ENCODE measurements at places on chromosomes 11 and 22.

DNA sequence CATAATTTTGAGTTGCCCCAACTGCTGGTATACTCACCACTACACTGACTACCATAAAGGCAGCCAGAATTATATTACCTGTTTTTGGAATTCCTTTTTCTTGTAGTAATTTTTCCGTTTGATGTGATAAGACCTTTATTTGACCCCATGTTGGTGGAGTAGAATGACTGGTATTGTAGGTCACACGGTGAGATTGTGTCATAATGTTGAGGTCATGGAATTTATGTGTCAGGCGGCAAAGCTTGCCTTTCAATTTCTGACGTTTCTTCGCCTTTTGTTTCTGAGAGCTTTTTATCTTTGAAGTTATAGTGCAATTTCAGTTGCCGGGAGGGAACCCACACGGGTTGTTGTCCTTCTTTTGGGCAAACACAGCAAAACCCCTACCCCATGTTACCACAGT, 13.0 kb downstream of the OR52K1 start:
- peak; percentile 29 for DNase-seq

DNA sequence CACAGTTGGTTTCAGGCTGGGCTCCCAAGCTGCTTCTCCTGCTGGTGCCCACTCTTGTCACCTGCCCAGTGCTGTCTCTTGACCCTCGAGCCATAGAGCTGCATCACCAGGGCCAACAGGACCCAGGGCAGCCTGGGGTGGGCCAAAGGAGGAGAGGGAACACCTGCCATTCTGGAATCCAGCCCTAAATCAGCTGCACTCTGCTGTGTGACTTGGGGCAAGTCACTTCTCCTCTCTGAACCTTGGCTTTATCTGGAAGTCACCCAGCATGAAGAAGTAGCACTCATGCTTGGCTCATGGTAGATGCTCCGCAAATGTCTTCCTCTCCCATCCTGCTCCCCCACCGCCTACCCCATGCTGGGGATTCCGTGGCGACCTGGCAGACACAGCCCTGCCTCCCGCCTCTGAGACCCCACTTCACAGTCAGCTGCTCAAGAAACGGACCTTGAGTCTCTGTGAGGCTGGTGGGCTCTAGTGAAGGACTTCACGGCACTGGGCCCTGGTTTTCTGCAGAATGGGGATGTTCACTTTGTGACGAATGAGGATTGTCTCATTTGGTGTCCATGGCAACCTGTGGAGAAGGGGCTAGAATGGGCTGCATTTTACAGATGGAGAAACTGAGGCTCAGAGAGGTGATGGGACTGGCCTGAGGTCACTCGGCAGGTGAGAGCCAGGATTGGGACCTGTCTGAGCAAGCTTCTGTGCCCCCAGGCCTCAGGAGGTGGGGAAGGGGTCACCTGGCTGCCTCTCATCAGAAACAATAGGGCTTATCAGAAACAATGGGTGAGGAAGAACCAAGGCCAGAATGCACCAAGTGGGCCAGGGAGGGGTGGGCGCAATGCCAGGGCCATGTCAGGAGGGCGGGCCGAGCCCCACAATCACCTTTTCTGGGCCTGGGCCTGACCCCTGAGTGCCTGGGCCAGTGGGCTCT, 12.4 kb downstream of the EMID1 start:
- no peak for DNase-seq

DNA sequence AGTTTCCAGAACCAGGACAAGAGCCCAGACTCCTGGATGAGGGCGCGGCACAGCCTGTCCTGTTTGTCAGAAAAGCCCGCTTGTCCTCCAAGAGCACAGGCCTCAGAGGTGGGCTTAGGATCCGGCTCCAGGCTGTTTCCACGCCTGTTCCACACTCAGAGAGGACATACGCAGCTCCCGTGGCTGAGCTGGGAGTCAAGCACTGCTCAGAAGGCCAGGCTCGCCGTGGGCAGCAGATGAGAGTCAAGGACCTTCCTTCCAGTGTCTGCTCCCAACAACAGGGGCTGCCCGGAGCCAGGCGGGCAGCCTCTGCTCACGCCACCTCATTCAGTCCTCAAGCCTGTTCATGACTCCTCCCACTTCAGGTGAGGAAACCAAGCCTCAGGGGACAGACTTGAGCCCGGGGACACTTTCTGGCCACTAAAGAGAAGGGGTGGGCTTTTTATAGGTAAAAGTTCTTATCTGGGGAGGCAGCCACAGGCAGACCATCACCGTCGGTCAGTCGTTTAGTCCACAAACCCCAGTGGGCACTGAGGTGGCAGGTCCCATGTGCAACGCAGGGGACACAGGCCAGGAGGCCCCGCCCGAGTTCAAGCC, 3.8 kb downstream of the CYB5R3 start:
- DNase-seq: no peak

DNA sequence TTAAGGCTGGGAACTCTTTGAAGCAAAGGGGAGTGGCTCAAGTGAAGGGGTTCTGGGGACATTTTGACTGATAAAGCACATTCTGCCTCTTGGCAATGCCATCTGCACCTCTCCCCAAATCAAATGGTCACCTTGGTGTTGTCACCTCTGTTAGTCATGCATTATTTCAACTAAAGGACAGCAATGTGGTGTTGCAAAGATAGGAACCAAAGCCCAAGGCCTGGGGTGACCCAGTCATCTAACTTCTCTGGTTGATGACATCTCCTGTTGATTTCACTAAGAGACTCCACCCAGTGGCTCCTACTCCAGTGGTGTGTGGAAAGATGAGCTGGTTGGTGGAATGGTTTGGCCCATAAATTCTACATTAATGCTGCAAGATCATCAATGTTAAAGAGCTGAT, 7.8 kb upstream of the MS4A1 start:
- no peak for DNase-seq

DNA sequence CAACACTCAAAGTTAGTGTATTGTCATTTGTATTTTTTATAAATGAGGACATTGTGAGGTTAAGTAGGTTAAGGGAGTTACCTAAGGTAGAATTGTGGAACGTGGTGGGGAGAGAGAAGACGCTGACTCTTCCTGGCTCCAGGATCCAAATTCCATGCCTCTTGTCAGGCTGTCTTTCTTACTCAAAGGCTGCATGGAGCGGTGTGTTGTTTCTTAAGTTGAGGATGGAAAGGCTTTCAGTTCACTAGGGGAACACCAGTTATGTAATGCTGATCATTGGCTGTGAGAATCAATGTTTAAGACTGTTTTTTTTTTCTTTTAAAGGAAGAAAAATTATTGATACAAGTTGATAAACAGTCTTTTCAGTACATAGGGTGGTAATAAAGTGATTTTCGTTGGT, 2.9 kb downstream of the UBE2L3 start:
- no peak for DNase-seq

DNA sequence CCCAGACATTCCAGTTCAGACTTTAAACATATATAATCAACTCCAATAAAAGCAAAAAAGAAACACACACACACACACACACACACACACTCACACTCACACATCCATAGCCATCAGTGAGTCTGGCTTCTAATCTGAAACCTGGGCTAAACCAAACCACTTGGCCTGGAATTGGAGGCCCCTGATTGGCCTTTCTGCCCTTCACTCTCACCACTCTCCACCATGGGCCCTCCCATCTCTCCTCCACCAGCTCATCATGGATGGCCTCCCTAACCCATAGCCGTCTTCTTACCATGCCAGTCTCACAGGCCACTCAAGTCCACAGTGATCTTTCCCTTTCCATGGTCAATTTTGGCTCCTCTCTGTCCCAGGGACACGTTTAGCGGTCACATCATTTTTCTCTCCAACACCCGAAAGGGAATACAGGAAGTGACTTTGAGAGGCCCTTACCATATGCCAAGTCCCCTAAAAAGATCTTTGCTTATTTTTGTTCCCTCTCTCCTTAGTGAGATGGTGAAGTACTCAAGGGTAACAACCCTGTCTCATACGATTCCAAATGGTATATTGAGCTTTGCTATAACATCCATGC, 66.6 kb downstream of the ENDOD1 start:
- no peak for DNase-seq

- no peak for DNase-seq
Observed at GRCh38 chr11:62044639-62045121, 77.2 kb upstream of the FTH1 start.

DNA sequence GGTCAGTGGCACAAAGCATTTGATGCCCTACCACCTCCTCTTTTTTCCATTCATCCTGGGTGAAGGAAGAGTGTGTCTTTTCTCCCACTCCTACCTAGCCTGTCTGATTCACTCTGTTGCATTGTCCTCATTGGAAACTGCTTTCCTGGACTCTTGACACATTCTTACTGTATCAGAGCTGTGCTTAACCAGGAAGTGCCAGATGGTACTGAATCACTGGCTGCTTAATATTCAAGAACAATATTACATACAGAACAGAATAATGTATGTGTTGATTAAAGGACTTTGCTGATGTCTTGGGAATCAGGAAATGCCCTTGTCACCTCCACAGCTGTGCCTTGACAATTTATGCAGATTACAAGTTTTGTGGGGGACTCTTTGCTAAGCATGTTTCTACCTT, 44.4 kb downstream of the SVIP start:
- peak; percentile 76 for DNase-seq

DNA sequence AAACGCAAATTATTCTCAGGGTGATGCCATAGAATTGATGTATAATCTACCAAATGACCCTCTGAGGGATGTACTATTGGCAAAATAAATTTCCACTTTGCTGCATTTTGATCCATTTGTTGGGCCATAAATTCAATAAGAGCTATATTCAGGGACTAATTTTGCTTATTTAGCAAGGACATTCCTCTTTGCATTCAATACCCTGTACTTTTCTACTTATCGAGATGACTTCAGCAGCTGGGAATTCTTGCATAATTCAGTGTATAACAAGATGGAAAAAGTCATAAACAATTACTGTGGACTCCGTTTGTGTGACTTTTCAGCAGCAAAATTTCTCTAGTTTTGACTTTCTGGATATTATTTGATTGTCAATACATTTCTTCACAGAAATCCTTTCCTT, 744.7 kb upstream of the CCDC179 start:
- DNase-seq: peak; percentile 24

GRCh38 chr11:9004183-9004926, 554 bp upstream of the NRIP3 start:
- DNase-seq: no peak

DNA sequence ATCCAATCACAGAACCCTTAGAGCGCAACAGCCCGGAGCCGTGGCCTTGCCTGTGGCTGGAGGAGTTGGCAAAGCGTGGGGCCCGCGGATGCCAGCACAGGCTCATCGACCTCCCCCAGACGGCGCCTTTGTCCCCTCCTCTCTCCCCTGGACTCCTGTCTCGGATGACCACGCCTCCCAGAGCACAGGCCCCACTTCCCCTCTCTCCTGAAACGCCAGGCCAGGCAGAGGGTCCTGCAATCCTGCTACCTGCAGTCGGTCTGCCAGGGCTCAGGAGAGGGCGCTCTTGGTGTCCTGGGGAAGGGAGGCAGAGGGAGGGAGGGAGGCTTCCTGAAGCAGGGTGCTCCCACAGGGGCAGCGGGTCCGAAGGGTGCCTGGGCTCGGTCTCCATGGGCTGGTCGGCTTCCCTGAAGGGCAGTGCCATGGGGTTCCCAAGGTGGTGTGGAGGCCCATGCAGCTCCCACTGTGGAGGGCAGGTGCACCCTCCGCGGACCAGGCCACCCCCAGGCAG, 16.6 kb upstream of the TTLL12 start:
- DNase-seq: peak; percentile 10

GRCh38 chr11:10993186-10993585, 135.3 kb upstream of the ZBED5 start:
- DNase-seq: no peak

DNA sequence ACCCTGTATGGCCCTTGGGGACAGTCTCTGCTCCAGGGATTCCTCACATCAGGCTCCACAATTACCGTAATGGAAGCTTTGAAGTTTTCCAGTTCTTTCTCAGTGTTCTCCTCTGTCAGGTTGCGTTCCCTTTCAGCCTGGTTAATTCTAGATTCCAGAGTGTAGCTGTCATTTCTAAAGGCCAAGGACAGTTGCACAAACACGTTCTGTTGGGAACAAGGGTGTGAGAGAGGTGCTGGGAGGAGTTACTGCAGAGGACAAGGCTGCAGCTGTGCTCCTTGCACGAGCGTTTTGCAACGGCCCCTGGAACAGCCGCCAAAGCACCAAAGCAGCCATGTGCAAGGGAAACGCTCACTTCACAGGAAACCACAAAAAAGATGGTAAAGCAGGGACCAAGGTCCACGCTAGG, 35.9 kb upstream of the LYVE1 start:
- DNase-seq: peak; percentile 75

- no peak for DNase-seq
Observed at GRCh38 chr11:47438721-47439120, 10.2 kb downstream of the RAPSN start.

GRCh38 chr11:124793466-124794278, 6.5 kb downstream of the MSANTD2 start:
- peak; percentile 68 for DNase-seq

- peak; percentile 15 for DNase-seq
Observed at GRCh38 chr11:111408789-111409727, 30.0 kb upstream of the POU2AF1 start.

DNA sequence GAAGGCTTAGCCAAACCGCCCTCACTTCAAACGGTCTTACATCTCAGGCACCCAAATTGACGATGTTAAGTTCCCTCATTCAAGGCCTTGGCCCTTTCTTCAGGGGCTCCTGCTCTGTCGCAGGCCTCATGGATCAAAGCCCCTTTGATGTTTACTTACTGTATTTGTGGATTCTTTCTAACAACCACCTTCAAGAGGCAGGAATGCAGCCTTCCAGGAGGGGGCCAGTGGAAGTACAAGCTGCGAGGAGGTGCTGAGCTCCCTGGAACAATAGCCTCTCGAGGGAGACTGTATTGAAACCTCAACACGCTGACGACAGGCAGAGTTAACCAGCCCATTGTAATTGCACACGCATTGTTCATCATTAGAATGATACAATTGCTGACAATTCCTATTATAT, 209.1 kb downstream of the ST3GAL4 start:
- no peak for DNase-seq

DNA sequence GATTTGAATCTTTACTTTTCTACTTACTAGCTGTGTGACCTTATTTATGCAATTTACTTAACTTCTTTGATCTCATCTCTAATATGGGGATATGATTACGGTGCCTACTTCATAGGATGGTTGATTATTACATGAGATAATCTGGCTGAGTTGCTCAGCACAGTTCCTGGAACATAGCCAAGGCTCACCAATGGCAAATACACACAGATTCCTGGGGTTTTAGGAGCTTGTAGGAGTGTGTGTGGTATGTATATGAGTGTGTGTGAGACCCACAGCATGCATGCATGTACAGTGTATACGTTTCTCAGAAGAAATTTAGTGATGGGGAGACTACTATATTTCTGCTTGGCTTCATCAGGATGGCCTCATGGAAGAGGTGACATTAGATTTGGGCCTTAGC, 256.9 kb downstream of the KIRREL3 start:
- no peak for DNase-seq

- DNase-seq: peak; percentile 24
Observed at GRCh38 chr11:44702889-44703288, 23.9 kb upstream of the TSPAN18 start.

GRCh38 chr11:58775066-58775708, 43.4 kb upstream of the GLYAT start:
- no peak for DNase-seq

Measured in fibroblast of pulmonary artery (primary cell).